GM23248 (cell line): ENCODE measurements at places on chromosomes 16 and 17.

DNA sequence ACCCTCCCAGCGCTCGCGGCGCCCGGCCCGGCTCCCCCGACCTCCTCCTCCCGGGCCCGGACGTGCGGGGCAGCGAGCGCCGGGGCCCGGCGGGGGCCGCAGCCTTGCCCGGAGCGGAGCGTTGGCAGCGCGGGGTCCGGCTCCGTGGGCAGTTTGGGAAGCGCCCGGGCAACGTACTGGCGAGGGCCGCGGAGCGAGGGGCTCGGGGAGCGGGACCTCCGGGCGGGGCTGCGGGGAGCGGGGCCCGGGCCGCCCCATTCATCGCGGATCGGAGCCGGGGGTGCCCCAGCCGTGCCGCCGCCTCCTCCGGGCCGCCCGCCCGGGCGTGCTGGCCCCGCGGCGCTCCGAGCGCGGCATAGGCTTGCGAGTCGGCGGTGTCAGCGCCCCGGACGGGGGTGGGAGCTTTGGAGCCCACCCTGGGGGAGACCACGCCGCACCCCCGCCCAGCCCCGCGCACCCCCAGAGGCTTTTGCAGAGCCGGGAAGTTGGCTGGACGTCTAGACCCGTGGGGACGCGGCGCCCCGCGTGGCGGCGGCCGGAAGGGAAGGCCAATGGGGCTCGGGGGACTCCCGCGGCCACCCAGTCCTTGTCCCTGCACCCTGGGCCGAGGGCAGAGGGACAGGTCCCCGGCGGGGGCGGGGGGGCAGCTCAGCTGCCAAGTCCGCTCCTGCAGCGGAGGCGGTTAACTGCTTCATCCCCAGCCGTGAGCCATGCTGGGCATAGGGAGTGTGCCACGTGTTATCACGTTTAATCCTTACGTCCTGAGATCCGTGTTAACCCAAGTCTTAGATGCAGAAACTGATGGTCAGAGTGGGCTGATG, 852 bp downstream of the ZNF469 start:
- no peaks in the 10 kb centered on the region; the same call in 1 of the 2 replicates for H3K4me1 ChIP-seq
- no peaks in the 10 kb centered on the region for H3K27me3 ChIP-seq
- no peaks in the 10 kb centered on the region for H3K36me3 ChIP-seq
- peak overlapping the region; percentile 80 for H3K4me3 ChIP-seq
- DNase-seq = peak; percentile 76
- peak overlapping the region; percentile 40 for H3K27ac ChIP-seq

GRCh38 chr17:31533546-31534155, 142.2 kb downstream of the RAB11FIP4 start:
- no peaks in the 10 kb centered on the region for H3K36me3 ChIP-seq
- peak; percentile 94 for DNase-seq
- 0 out of 2 replicates have a peak overlapping the region, but pooled peaks have one; percentile 1 for H3K4me3 ChIP-seq
- H3K4me1 ChIP-seq = peaks cover 29% of the 10 kb centered on the region

DNA sequence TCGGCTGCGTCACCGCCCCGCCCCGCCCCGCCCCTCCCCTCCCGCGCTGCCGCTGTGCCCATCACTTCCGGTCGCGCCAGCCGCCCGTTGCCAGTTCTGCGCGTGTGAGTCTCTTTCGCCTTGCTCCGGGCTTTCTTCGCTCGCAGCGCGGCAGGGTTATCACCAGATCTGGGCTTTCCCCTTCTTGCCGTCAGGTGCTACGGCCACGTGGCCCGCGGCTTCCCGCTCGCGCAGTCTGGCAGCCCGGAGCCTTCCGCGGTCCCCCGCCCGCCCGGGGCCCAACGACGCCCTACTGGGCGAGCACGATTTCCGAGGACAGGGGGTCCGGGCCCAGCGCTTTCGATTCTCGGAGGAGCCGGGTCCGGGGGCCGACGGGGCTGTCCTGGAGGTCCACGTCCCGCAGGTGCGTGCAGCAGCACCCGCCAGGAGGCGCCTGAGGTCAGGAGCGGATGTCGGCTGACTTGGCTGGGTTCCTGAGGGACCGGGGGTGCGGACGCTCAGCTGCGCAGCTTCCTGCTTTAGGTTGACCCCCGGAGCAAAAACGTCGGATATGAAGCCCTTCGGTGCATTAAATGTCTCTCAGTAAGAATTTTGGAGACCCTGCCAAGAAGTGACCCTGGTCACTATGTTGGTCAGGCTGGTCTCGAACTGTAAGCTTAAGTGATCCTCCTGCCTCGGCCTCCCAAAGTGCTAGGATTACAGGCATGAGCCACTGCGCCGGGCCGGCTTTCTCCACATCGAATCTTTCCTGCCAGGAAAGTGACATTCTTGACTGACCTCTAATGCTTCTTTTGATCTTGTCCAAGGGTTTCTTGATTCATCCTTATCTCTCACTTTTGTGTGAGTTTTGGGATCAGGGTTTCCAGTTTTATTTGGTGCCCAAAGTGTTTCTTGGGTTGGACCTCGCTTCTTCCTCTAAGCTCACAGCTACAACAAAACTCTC, at the start of gene METTL23:
Gene METTL23 (plus strand): TSS at position 64 of the 943 bp plus-strand sequence. CDS start 2,872 bp downstream, outside the sequence.
- H3K4me1 ChIP-seq = peaks cover 20% of the 10 kb centered on the region
- H3K36me3 ChIP-seq = peaks cover 30% of the 10 kb centered on the region
- H3K4me3 ChIP-seq = peak within 1 kb of the TSS; percentile 91
- H3K27ac ChIP-seq = peak within 1 kb of the TSS; percentile 98
- no peaks in the 10 kb centered on the region for H3K27me3 ChIP-seq

DNA sequence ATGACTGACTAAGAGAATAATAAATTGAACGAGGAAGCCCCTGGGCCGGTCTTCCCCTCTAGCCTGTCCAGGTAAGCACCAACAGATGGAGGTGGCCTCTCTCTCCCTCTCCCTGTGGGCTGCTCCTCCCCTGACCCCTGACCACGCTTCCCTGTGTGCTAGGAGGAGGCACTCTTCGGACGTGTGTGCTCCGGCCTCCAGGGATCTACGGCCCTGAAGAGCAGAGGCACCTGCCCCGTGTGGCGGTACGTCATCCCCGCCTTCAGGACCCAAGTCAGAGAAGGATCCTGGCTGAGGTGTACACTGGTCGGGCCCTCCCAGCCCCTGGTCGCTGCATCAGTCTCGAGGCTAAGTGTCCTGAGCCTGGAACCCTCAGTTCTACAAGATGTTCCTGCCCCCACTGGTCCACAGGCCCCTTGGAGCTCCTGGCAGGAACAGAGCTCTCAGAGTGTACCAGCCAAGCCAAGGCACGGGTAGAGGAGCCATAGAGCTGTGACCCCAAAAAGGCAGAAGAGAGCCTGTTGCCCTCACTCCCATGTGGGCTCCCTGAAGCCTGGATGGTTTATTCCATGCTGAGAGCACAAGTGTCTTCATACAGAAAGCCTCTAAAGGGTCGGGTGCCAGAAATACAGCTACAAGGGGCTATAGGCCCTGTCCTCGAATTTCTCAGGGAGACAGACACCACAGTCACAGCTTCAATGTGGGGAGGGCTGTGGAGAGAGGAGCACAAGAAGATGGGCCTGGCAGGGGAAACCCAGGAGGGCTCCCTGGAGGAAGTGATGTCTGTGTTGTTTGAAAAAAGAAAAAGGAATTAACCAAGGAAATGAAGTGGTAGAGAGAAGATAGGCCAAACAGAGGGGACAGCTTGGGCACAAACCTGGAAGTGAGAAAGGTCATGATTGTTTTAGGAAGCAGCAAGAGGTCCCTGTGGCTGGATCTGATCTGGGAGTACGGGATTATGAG, 15.9 kb downstream of the SDR42E2 start:
- H3K4me3 ChIP-seq = no peak overlapping the region
- H3K4me1 ChIP-seq = no peaks in the 10 kb centered on the region
- H3K27me3 ChIP-seq = no peaks in the 10 kb centered on the region; the same call in 1 of the 2 replicates
- H3K36me3 ChIP-seq = no peaks in the 10 kb centered on the region
- DNase-seq = no peak

- H3K36me3 ChIP-seq = no peaks in the 10 kb centered on the region
- no peaks in the 10 kb centered on the region for H3K27me3 ChIP-seq
- DNase-seq = no peak
- no peaks in the 10 kb centered on the region for H3K4me1 ChIP-seq
- no peak overlapping the region for H3K4me3 ChIP-seq
These were observed 69.5 kb upstream of the PIRT start for GRCh38 chr17:10907370-10907769.

DNA sequence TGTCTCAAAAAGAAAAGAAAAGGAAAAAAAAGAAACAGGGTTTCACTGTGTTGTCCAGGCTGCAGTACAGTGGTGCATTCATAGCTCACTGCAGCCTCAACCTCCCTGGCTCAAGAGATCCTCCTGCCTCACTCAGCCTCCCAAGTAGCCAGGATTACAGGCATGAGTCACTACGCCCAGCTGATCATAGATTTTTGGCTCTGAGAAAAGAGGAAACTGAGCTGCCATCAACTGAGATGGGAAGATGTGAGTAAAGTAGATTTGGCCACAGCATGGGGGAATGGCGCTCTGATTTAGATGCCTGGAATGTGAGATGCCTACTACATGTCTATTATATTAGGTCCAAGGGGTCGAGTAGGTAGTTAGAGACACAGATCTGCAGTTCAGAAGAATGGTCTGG, 5.9 kb upstream of the NAGS start:
- peaks cover 10% of the 10 kb centered on the region for H3K4me1 ChIP-seq
- H3K27me3 ChIP-seq = no peaks in the 10 kb centered on the region
- 0 out of 2 replicates have a peak overlapping the region, but pooled peaks have one; percentile 13 for H3K27ac ChIP-seq
- DNase-seq = peak; percentile 71

GRCh38 chr16:84677017-84677803, 22.6 kb upstream of the USP10 start:
- H3K27ac ChIP-seq = no peak overlapping the region
- H3K4me1 ChIP-seq = no peaks in the 10 kb centered on the region
- H3K4me3 ChIP-seq = no peak overlapping the region
- peak; percentile 16 for DNase-seq

GRCh38 chr17:773467-774312, 8.4 kb downstream of the GLOD4 start:
- no peak overlapping the region for H3K4me3 ChIP-seq
- no peaks in the 10 kb centered on the region for H3K27me3 ChIP-seq
- no peak for DNase-seq
- H3K27ac ChIP-seq = no peak overlapping the region

GRCh38 chr17:47837401-47838039, 3.6 kb downstream of the SCRN2 start:
- no peaks in the 10 kb centered on the region for H3K36me3 ChIP-seq
- H3K4me1 ChIP-seq = peaks cover 16% of the 10 kb centered on the region
- peak; percentile 35 for DNase-seq
- no peak overlapping the region for H3K4me3 ChIP-seq
- no peaks in the 10 kb centered on the region for H3K27me3 ChIP-seq

- H3K27me3 ChIP-seq = peaks cover 10% of the 10 kb centered on the region
- no peak for DNase-seq
- no peaks in the 10 kb centered on the region for H3K4me1 ChIP-seq
- H3K36me3 ChIP-seq = no peaks in the 10 kb centered on the region
- H3K27ac ChIP-seq = no peak overlapping the region
- H3K4me3 ChIP-seq = no peak overlapping the region
These were observed 16.2 kb upstream of the SPNS2 start for GRCh38 chr17:4482338-4483011.
